ENCODE measurements at places on chromosomes 7 and 10.
A peak's percentile ranks its signal among the peaks of the same experiment; 100 is the strongest.

DNA sequence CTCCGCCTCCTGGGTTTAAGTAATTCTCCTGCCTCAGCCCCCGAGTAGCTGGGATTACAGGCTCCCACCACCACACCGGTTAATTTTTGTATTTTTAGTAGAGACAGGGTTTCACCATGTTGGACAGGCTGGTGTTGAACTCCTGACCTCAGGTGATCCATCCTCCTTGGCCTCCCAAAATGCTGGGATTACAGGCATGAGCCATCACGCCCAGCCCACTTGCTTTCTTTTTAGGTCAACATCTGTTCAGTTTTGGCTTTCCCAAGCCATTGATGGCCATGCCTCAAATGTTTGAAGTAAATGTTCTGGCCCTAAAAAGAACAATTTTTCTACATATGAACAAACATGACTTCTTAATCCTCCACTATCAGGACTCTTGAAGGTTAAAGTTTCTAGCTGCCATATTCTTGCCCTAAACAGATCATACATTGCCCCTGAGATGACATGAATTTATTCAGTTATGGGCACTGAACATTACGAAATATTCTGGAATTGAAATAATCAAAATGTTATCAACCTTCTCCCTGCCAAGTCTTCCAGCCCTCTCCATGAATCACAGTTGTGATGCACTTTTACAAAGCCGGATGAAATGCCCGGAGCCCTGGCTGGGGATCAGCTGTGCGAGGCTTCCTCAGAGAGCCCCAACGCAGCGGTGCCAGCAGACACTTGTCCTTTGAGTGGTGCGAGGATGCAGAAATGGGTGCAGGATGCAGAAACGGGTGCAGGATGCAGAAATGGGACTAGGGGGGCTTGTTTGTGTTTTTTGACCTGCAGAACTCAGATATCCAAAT lies 2.9 kb downstream of the MRLN start:
- DNase-seq, result no peak

DNA sequence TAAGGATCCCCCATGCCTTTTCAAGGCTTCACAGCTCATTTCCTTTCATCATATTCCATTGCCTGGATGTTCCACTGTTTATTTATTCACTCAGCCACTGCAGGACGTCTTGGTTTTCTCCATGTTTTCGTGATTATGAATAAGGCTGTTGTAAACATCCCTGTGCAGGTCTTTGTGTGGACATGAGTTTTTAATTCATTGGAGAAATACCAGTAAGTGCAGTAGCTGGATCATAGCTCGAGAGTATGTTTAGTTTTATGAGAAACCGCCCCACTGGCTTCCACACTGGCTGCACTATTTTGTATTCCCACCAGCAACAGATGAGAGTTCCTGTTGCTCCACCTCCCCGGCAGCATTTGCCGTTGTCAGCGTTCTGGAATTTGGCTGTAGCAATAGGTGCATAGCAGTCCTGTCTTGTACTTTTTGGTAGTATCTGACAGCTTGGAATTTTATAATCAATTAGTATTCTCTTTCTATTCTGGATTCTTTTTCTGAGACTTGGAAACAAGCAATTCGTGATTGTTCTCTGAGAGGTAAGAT lies 269.9 kb upstream of the PITRM1 start:
- DNase-seq, result no peak

- DNase-seq, result no peak
Observed at GRCh38 chr10:60479305-60480020, 89.8 kb upstream of the ANK3 start.

GRCh38 chr7:70595370-70595754 lies 536.6 kb upstream of the GALNT17 start:
- DNase-seq, result no peak

DNA sequence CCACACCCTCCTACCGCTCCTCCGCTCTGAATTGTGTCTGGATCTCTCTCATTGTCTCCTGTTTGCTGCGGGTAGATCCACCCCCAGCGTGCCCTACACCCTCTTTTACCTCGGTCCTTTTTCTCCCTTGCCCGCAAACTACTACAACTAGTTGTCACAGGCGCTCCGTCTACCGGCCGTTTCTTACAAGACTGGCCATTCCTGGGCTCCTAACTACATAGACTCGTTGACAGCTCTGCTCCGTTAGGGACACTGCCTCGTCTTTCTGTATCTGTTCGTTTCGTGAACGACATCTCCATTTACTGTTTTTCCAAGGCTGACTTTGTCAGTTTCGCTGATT lies 786 bp downstream of the TAF3 start:
- DNase-seq, result peak; percentile 5

- no peak for DNase-seq
Observed at GRCh38 chr10:30182191-30183054, 123.0 kb upstream of the JCAD start.

- DNase-seq, result no peak
Observed at GRCh38 chr7:159109653-159110035, 35.0 kb downstream of the VIPR2 start.

GRCh38 chr7:95219721-95220120 lies 104.6 kb downstream of the PON1 start:
- DNase-seq, result no peak

GRCh38 chr10:14172336-14172950 lies 158.3 kb downstream of the FRMD4A start:
- DNase-seq, result no peak

GRCh38 chr7:106952658-106953231 lies 87.7 kb downstream of the PIK3CG start:
- DNase-seq, result no peak

GRCh38 chr10:22464966-22465629 lies 119.8 kb downstream of the SPAG6 start:
- DNase-seq, result no peak

- DNase-seq, result no peak
Observed at GRCh38 chr7:155375337-155376277, 77.9 kb downstream of the INSIG1 start.

- DNase-seq, result no peak
Observed at GRCh38 chr7:1851721-1852516, 181.8 kb downstream of the ELFN1 start.

- DNase-seq, result no peak
Observed at GRCh38 chr7:32061346-32061745, 8.9 kb downstream of the PDE1C start.

- DNase-seq, result no peak
Observed at GRCh38 chr7:98034081-98035035, 44.4 kb upstream of the OCM2 start.

GRCh38 chr10:615583-616152 lies 73.8 kb downstream of the DIP2C start:
- no peak for DNase-seq

- DNase-seq, result no peak
Observed at GRCh38 chr10:102517553-102517952, 13.8 kb downstream of the SUFU start.

- no peak for DNase-seq
Observed at GRCh38 chr7:96449094-96449493, 127.2 kb upstream of the SLC25A13 start.

GRCh38 chr7:130419658-130420057 lies 21.2 kb downstream of the CEP41 start:
- DNase-seq, result peak; percentile 46

DNA sequence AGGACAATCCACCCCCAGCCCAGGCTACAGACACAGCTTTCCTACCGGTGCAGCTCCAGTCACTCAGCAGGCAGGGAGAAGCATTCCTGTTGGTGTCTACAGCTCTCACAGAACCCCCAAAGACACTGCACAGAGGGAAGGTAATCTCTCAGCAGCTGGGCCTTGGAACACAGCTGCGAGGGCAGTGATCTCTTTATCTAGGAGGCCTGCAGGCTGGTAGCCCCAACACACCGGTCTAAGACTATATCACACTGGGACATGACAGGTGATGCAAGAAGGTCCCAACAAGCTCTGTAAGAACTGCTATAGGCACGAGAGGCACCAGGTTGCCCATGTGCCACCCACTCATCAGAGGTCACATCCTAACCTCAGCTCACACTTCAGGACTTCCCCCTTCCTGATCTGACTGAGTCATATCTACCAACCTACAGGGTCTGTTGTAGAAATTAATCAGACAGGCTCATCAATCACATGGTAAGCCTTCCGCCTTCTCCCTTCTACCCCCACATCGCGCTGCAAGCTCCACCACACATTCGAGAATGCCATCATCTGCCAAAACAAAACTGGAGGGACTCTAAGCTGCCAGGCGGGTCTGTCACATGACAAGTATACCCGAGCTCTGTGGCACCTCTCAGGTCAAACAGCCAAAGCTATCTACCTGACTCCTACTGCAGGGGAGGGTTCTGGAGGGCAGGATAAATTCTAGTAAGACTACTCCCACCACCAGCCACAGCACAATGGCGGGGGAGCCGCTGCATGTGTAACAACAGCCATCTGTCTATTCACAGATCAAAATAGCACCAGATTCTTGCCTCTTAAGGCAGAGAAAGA lies 26.1 kb downstream of the FAM53B start:
- DNase-seq, result peak; percentile 47

DNA sequence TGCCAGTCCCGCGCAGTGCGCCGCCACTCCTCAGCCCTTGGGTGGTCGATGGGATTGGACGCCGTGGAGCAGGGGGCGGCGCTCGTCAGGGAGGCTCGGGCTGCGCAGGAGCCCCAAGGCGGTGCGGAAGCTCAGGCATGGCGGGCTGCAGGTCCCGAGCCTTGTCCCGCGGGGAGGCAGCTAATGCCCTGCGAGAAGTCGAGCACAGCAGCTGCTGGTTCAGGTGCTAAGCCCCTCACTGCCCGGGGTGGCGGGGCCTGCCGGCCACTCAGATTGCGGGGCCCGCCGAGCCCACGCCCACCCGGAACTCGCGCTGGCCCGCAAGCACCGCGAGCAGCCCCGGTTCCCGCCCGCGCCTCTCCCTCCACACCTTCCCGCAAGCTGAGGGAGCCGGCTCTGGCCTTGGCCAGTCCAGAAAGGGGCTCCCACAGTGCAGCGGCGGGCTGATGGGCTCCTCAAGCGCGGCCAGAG lies 14.4 kb upstream of the WASL start:
- no peak for DNase-seq

DNA sequence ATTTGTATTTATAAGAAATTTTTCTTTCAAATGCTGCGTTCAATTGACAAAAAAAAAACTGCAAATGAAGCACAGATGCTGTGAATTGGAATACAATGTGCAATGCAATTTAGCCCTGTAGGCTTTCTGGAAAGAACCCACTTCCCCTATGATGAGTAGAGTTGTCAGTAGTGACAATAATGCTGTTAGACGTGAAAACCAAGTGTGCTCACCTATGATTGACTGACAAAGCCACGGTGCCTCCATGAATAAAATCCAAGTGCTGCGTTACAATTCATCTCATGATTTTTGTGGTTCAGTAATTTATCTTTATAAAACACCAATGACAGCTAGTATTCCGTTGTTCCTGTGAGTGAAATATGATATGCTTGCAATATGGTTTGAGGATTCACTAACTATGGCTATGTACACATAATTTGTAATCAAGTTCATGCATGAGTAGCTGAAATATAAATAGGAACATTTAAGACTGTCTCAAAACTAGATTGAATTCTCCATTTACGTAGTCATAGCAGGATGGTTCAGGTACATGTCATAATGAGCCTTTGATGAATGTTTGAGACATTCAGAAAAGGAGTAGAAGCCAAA lies 1160.3 kb downstream of the CNTNAP2 start:
- DNase-seq, result no peak

- DNase-seq, result no peak
Observed at GRCh38 chr7:137036768-137037167, 168.3 kb downstream of the CHRM2 start.

GRCh38 chr10:46552526-46553237 lies 3.8 kb downstream of the GPRIN2 start:
- DNase-seq, result peak; percentile 0

GRCh38 chr7:90232430-90232829 lies 12.5 kb upstream of the CFAP69 start:
- DNase-seq, result no peak

GRCh38 chr10:130857631-130858295 lies 453.8 kb downstream of the TCERG1L start:
- no peak for DNase-seq

DNA sequence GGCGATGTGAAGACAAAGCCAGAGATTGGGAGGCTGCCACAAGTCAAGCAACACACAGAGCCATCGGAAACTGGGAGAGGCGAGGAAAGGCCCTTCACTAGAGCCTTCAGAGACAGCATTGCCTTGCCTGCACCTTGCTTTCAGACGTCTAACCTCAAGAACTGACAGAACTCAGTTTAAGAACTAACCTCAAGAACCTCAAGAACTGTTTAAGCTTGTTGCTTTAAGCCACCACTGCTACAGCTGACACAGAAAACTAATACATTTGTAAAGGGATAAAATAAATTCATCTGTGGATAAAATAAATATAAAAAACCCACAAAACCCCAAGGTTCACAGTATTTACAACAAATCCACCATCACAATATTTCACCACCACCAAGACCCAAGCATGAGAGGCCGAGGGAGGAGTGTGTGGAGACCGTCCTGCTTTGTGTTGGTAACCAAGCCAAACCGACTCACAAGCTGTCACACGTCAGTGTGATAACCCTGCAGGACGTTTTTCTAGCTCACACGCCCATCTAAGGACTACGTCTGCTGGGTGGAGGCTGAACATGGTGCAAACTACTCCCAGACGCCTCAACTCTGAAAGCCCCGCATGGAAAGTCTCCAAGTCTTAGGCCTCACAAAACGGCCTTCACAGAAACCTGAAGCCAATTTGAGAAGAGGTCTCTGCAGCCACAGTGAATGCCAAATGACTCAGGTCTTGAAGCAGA lies 116.8 kb downstream of the ABLIM1 start:
- peak; percentile 66 for DNase-seq

DNA sequence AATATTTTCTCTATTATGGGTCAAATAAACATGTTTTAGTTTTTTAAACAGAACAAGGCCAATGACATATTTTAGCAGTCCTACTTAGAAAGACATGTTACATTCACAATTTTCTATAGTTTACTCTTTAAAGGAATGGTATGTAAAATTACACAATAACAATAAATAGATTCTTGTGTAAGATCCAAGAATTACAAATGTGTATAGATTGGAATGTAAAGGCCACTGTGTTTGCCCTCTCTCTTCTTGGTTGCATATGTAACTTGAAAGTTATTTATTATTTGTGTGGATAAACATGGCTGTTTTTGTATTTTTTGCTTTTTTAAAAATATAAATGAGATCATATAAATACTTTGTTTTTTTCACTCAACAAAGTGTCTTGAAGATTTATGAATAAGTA lies 979.3 kb upstream of the CELF2 start:
- DNase-seq, result no peak

GRCh38 chr10:66180581-66181318 lies 745.1 kb upstream of the LRRTM3 start:
- peak; percentile 15 for DNase-seq

GRCh38 chr7:143884969-143885559 lies 16.9 kb downstream of the TCAF1 start:
- no peak for DNase-seq

- no peak for DNase-seq
Observed at GRCh38 chr10:126063353-126063791, 167.0 kb downstream of the FANK1 start.

Measured in naive thymus-derived CD8-positive, alpha-beta T cell (primary cell).